ENCODE measurements at places on chromosomes 5 and 9.

DNA sequence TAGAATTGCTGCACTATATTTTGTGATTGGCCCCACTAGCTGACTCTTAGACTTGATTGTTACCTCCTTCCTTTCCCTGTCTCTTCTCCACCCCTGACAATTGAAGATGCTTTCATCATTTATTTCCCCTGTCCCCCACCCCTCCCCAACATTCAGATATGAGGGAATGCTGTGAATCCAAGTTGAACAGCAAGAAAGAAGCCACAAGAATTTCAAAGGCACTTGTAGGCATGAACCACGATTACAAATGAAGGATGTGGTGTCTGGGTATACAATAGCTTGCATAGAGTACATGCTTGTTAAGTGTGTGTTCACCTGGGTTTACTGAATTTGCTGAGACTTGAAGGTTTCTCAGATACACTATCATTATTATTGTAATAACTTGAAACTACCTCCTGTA lies 78.3 kb upstream of the TRIO start:
- DNase-seq, result no peak

- peak; percentile 87 for DNase-seq
These were observed at the start of gene VDAC1 for GRCh38 chr5:134004626-134005416. TSS of gene VDAC1 (minus strand) at chr5:134004975. CDS start at chr5:133993012, 11,963 bp downstream.

DNA sequence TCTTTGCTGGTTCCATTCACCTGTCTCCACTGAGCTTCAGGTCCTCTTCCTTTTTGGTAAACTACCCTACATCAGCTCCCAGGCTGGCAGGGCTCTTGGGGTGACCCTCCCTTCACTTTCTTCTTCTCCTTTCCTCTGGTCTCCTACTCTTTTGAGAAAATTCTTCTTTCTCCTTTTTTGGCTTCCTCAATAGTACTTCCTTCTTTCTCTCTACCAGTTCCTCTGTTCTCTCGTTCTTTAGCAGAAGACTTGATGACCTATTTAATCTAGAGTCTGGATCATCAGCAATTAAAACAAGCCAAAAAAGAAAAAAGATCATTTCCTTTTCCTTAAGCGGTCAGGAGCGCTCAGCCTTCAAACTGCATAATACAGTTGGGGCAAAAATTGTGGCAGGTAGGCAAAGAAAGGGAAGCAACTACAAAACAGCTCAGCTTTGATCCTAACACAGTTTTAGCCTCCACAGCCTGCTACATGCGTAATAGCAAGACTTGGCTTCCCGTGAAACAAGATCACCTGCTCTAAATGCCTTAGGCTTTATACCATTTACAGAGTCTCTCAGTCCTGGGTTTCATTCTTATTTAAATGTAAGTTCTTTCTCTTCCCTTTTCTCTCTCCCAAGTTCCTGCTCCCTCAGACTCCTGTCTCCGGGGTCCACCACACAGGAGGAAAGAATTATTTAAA lies 14.0 kb upstream of the GSN start:
- DNase-seq, result no peak

DNA sequence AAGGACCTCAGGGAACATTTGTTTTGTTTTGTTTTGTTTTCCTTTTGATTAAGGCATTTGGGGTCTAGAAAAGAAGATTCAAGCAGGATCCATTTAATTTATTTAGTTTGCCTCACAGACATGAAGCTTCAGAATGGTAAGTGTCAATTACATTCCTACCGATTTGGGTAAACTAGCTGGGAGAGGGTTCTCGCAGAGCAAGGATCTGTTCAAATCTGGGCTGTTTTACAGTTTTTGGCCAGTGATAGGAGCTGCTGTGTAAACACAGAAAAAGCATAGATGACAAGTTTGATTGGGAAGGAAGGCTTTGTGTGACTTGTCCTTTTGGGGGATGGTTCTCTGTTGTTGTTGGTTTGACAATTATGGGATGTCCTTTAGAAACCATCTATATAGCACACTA lies 470.3 kb upstream of the WWC1 start:
- DNase-seq, result no peak

DNA sequence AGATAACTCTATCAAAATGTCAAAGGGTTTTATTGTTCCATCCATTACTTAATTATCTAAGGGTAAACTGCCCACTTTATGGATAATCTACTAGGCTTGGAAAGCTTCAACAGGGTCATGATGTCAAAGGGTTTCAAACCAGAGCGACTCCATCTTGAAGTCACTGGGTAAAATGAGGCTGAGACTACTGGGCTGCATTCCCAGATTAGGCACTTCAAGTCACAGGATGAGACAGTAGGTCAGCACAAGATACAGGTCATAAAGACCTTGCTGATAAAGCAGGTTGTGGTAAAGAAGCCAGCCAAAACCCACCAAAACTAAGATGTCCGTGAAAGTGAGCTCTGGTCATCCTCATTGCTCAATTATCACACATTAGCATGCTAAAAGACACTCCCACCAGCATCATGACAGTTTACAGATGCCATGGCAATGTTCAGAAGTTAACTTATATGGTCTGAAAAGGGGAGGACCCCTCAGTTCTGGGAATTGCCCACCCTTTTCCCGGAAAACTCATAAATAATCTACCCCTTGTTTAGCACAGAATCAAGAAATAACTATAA lies 138.6 kb downstream of the GNAQ start:
- no peak for DNase-seq

GRCh38 chr5:177458912-177459350 lies 12.3 kb downstream of the PRR7 start:
- no peak for DNase-seq

DNA sequence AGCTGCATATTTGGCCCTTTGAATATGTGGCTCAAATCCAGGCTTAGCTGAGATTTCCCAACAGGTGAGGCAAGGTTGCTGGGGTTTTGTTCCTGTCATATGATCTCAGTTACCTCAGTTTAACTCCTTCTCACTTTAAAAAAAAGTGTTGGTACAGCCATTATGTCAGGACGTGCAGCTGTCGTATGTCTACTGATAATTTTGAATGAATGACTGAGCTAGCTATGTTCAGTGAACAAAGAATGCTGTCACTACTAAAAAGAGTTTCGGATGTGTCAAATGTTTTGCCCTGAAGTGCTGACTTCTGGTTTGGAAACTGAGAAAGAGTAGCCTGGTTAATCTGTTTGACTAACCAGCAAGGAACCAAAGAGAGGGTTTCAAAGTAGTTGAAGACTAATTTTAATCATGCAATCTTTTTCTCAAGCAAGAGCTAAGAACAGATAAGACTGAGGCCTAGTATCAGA lies 106.3 kb upstream of the NR3C1 start:
- DNase-seq, result no peak

- DNase-seq, result no peak
These were observed 64.8 kb downstream of the ZCCHC7 start for GRCh38 chr9:37184905-37185867.

GRCh38 chr9:88378317-88378716 lies 9.9 kb upstream of the SPIN1 start:
- peak; percentile 31 for DNase-seq

- DNase-seq, result peak; percentile 16
These were observed 47.5 kb downstream of the DBH start for GRCh38 chr9:133683586-133684120.

DNA sequence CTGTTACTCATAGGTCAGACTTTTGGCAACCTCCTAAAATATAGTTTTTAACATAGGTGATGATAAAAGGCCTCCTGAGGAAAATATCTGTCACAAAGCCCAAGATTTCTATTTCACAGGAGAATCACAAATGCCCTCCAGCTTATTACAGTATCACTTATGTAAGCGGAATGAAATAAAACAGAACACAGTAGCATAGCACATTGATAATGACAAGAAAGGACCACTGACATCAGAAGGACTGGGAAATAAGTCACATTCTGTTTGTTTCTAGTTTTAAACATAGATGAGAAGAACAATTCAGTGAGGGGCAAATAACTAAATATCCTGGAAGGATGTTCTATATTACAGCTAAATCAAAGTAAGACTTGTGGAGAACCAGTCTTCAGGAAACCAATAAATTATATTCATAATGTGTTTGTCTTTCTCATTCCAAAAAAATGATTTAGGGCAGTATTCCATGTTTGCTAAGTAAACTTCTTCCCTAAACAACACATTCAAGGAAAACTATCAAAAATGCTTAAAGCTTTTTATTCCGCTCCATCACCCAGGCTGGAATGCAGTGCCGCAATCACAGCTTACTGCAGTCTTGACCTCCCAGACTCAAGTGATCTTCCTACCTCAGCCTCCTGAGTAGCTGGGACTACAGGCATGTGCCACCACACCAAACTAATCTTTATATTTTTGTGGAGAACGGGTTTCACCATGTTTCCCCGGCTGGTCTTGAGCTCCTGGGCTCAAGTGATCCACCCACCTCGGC lies 20.8 kb upstream of the CTNNAL1 start:
- DNase-seq, result no peak

GRCh38 chr9:18268381-18268780 lies 205.6 kb upstream of the ADAMTSL1 start:
- DNase-seq, result peak; percentile 26

- no peak for DNase-seq
These were observed 198.7 kb upstream of the MAP3K1 start for GRCh38 chr5:56616454-56617160.

DNA sequence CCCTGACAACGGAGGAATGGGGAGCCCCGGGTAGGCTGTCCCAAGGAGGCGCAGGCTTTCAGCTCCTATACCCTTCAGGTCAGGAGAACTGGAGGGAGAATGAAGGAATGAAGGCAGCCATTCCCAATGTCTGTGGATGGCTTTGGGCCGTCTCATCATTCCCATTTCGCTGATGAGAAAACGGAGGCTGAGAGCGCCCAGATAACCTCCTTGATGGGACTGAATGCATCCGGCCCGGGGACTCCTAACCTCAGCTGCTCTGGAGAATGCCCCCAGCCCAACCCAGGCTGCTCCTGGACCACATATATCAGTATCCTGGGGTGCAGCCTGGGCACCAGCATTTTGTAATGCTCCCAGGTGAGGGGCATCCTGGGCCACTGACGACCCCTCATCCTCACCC lies 52.6 kb upstream of the RNU6ATAC start:
- no peak for DNase-seq

DNA sequence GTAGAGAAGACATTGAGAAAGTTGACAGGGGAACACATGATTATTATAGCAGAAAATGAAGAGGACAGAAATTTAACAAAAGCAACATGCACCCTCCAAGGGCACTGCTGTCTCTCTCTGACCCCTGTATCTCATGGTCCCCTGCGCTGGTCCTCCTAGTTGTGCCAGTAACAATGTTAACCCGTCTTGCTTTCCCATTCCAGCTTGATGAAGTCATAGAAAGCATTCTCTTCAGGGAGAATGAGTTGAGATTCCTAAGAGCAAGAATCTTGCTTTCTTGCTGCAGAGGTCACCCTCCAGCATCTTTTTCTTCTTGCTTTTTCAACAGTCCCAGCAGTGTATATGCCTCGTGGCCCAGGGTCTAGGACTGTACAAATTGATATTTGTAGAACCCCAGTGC lies 279.6 kb upstream of the ADAMTSL1 start:
- DNase-seq, result no peak

- no peak for DNase-seq
These were observed 58.4 kb downstream of the PCSK1 start for GRCh38 chr5:96374653-96375052.

- peak; percentile 59 for DNase-seq
These were observed 732 bp downstream of the MARCHF11 start for GRCh38 chr5:16178745-16179372.

GRCh38 chr9:21964925-21965385 lies 29.2 kb downstream of the CDKN2A start:
- DNase-seq, result peak; percentile 68

DNA sequence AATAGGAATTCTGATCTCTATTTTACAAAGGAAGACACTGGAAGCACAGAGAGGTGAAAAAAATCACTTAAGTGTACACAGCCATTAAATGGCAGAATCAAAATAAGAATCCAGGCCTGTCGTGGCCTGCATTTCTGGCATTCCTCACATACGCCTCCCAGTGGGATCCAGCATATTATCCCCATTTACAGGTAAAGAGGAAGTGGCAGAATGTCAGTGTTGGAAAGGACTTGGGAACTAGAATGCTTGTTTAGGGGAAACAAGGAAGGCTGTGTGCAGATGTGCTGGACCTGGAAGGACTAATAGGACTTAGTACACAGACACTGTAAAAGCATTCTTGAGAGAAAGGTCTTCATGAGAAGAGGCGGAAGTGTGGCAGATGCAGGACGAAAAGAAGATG lies 241.8 kb downstream of the TRIM32 start:
- DNase-seq, result no peak
